ENCODE measurements at places on chromosomes 11 and 22.
A peak's percentile ranks its signal among the peaks of the same experiment; 100 is the strongest.

DNA sequence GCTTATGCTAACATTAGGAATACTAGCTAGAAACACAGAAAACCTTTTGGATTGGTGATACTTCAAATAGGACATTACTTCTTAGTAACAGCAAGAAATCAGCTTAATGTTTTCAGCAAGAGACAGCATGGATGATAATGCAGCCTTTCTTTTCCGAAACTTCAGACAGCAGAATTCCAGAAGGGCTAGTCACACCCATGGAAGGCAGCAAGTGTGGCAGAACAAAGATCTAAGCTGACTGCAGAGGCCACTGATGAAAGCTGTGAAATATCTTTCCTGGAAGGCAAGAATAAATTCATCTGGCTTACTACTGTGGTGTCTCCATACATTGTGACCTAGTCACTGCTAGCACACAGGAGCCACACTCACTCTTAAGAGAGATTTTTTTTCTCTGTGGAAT lies 100.3 kb downstream of the CCDC83 start:
- no peak for DNase-seq

- no peak for DNase-seq
Measured at GRCh38 chr11:28461338-28461737, 353.1 kb downstream of the METTL15 start.

DNA sequence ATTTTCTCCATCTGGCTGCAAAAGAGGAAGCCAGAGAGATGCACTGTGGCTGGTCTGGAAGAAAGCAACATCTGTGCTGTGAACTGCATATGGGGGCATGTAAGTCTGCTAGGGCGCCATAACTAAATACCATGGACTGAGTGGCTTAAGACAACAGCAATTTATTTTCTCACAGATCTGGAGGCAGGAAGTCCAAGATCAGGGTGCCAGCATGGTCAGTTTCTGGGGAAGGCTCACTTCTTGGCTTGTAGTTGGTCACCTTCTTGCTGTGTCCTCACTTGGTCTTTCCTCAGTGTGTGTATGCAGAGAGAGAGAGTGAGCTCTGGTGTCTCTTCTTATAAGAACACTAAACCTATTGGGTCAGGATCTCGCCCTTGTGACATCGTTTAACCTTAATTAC lies 34.9 kb upstream of the POLD3 start:
- DNase-seq = no peak

- DNase-seq = no peak
Measured at GRCh38 chr11:48063424-48063978, 83.1 kb downstream of the PTPRJ start.

- no peak for DNase-seq
Measured at GRCh38 chr22:45837508-45837907, 139.5 kb downstream of the WNT7B start.

- DNase-seq = no peak
Measured at GRCh38 chr11:77440678-77441077, 33.2 kb downstream of the PAK1 start.

DNA sequence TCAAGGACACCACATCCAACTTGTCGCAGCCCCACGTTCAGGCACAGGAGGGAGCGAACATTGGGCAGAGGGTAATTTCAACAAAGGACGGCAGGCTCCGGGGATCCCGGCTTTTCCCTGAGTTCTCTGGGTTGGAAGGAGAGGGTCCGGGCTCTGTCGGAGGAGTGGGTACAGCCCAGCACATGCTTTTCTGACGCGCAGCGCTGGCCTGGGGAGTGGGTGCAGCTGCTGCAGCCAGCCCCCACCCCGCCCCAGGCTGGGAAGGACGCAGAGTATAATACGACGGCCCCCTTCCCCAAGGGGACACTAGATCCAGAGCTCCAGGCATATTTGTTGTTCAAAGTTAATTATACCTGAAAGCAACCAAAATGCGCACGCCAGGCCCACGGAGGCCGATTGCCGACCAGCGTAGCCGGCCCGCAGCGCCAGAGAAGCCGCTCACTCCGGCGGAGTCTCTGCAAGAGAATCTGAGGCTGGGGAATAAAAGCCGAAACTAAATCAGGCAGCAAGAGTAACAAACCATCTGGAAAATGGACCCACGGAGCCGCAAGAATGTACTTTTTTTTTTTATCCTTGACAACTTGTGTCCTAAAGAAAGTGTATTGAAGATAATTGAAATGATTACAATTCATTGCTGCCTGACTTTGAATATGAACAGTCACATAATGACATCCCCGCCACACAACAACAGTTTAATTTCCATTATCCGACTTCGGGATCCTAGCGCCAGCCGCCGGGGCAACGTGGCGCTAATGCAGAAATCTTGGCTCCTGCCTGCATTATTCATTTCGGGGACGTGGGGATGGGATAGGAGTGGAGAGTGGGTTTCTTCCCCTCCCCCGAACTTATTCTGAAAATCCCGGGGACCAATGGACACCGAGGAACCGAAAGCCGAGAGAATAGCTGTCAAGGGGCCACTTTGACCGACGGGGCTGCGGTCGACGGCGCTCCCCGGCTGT lies 14.0 kb upstream of the PAX6 start:
- no peak for DNase-seq

- DNase-seq = no peak
Measured at GRCh38 chr11:1310318-1310687, 871 bp upstream of the TOLLIP start.

- no peak for DNase-seq
Measured at GRCh38 chr22:39255449-39256185, 10.8 kb upstream of the PDGFB start.

DNA sequence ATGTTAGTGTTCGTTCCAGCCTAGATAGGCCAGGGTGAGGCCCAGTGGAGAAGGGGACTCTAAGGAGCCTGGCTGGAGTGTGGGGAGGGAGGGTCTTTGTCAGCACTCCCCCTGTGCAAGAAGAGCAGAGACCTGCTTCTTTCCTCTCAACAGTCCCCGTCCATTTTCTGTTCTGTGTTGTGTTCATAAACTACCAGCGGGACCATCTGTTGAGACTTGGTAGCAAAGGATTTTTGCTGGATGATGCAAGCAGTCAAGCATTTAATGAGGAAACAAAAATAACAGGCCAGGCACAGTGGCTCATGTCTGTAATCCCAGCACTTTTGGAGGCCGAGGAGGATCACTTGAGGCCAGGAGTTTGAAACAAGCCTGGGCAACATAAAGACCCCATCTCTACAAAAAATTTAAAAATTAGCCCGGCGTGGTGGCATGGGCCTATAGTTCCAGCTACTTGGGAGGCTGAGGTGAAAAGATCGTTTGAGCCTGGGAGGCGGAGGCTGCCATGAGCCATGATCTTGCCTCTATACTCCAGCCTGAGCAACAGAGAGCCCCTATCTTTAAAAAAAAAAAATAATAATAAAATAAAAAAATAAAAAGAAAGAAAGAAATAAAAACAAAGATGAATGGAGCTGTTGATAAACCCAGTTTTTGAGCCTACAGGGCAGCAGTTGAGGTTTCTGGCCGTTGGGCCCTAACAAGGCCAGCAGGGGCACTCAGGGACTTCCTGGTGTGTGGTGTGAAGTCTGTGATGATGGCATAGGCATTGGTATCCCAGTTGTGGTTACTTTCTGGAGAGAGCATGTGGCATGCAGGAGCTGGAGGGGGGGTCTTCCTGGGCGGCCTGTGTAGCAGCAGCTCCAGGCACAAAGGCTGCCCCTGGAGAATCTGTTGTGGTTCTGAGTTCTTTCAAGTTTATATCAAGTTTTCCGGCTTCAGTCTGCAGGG lies 1.7 kb upstream of the TXNRD2 start:
- DNase-seq = no peak

- DNase-seq = no peak
Measured at GRCh38 chr22:17422736-17423343, 53.6 kb downstream of the CECR2 start.

DNA sequence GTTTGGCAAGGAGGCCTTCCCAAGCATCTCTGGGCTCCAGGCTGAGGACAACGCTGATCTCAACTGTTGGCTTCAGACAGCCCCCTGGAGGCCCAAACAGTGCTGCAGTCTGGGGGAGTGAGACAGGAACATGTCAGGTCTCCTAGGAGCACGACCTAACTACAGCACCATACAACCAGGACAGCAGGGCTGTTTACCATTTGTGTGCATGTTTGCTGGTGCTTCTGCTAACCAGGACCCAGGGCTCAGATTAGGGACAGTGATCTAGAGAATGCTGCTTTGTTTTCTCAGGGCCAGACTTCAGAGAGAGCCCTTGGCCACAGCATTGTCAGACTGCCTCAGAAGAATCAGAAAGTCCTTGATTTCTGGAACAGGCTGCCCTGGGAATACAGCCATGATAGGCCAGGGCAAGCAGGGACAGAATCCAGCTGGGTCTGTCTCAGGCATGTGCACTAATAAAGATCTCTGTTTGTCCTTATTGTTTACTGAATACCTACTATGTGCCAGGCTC lies 126.5 kb downstream of the VPREB1 start:
- no peak for DNase-seq

DNA sequence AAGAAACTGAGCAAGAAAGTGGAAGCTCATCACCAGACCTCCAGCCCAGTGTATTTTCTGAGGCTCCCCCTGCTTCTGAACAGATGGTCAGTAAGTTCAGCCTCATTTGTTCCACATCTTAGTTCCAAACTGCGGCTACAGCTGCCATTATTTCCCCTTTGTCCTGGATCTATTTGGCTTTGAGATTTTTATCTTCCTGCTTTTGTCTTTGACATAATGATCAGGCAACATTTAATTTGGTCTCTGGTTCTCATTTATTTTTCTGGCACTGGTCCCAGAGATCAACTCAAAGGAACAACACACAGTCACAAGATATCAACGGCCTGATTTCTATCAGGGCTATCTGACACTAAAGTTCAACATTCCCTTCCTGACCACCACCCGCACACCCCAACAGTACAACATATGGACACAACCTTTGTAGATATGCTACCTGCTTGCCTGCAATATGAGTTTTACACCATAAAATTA lies 137.5 kb downstream of the FAM76B start:
- no peak for DNase-seq

DNA sequence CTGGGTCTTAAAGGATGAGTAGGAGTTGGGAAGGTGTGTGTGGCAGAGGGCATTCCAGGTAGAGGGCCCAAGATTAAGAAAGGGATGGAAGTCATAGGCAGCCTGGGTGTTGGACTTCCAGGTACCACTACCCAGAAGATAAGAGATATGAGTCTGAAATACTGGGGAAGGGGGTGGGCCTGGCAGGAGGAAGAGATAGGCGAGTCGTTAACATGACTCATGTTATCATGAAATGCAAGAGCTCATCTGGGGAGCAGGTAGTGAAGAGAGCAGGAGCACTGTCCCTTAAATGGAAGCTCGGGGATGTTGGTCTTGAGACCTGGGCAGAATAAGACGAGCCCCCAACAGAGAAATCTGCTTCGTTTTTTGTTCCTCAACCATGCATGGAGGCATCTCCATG lies 10.2 kb downstream of the ZC3H7B start:
- no peak for DNase-seq

DNA sequence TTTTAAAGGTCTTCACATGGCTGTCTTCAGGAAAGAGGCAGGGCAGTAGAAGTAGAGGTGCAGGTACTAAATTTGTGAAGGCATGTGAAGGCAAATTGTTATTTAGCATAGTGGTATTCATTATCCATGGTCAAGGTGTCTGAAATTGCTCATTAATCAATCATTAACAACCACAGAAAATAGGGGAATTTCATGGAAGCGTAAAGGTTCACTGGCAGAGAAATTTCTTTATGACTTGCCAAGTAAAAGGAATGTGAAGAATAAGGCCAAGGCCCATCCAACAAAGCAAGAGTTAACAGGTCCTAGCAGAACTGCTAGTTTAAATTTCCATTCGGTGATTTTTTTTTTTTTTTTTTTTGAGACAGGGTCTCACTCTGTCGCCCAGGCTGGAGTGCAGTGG lies 59.0 kb downstream of the RSF1 start:
- DNase-seq = no peak

DNA sequence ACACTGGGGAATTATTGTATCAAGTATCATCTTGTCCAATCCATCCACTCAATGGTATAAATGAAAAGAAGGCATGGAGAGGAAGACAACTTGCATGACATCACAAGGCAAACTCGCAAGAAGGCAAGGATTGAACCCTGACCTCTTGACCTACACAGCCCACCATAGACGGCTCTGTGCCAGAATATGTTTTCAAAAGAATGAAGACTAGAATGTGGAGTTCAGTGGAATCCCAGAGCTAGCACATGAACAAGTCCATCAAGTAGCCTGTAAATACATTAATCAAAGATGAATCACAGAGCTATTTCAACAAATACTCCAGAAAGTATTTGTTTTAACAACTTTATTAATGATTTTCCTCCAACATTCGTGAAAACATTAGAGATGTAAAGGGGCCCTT lies 189.7 kb downstream of the GUCY1A2 start:
- no peak for DNase-seq

DNA sequence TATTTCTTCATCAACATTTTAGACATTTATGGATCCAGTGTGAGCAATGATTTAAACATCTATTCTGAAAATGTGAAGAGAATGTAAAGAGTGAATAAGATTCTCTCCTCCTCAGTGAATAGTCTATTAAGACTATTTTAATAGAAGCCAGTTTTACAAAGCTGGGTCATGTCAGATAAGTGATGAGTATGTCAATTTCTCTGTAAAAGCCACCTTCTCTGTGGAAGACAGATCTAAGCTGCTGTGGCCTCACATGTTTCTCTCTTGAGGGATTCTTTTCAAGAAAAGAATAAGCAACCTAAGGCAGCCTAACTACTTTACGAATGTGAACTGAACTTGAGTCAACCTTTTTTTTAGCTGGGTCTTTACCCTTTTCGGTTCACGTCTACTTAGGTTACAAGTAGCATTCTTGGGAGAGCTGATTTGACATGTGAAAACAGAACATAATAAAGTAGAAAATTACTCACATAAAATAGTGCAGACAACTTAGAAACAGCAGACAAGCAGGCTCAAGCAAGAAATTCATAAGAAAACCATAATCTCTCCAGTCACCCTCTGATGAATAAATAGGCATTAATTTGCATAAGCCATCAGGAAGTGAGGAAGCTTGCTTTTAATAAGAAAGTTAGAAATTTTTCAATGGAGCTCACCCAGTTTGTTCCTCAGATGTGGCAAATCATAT lies 9.9 kb downstream of the CTSC start:
- no peak for DNase-seq

GRCh38 chr11:19026862-19027261 lies 33.7 kb downstream of the MRGPRX2 start:
- no peak for DNase-seq

- DNase-seq = peak; percentile 69
Measured at GRCh38 chr11:723120-723883, 17.3 kb downstream of the EPS8L2 start.

DNA sequence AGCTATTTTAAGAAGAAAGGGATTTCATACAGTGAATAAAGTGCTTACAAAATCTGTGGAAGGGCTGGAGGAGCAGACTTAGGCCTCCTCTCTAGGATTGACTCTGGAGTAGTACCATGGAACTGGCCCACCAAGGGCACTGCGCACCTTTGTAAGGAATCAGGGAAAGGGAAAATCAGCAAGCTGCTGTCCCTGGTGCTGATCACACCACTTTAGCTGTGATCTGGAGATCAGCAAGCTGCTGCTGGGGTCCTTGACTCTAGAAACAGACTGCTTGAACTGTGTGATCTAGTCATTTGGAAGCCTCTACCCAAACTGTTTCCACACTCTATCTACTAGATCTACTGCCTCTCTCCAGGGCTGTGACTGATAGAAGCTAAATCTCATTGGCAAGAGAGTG lies 18.4 kb upstream of the TECTA start:
- DNase-seq = no peak

All from CD4-positive, alpha-beta T cell treated with Interleukin-6 for 4 hours (primary cell).